Stimulated activated CD8-positive, alpha-beta memory T cell treated with anti-CD3 and anti-CD28 coated beads, Interleukin-4, amount 100 ng/mL, for 1 hour (primary cell): ENCODE measurements at places on chromosomes 16 and 17.

DNA sequence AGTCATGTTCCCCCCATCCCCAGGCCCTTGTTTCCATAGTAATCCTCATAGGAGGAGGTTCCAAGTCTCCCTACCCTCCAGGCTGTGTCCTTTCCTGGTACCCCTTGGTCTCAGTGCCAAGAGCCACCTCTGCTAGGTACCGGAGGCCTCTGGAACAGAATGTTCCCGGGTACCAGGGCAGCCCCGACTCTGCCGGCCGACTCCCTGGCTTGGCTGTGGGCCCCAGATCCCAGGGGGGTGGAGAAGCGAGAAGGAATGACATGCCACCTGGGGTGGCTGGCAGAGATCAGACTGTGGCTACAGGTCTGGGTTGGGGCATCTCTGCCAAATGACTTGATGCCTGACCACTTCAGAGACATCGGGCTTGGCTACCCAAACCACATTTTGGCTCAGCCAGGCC, 3.6 kb downstream of the STAC2 start:
- DNase-seq: no peak

DNA sequence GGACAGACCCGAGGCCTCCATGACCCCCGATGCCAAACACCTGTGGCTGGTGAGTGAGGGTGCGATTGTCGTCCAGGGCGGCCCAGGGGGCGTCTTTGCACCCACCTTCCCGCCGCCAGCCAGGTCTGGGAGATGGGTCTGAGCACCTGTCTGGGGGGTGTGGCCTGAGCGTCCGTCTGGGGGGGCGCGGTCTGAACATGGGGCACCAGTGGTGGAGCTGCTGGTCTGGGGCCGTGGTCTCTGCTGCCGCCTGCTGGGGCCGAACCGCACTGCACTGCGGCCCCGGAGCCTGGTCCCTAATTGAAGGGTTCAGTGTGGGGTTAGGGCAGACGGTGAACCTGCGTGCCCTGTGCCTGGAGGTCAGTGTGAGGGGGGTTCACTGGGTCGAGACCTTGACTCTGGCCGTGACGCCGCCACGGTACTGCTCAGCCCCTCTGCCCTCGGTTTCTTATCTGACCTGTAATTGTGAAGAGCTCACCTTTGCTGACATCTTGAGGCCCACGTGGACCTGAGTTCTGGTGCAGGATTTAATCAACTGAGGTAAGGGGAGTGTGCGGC, 12.6 kb upstream of the TCF25 start:
- peak; percentile 36 for DNase-seq

- DNase-seq: no peak
Measured at GRCh38 chr16:3152277-3152990, 17.6 kb downstream of the ZNF213 start.

- DNase-seq: no peak
Measured at GRCh38 chr17:5510771-5511170, 24.4 kb downstream of the MIS12 start.

DNA sequence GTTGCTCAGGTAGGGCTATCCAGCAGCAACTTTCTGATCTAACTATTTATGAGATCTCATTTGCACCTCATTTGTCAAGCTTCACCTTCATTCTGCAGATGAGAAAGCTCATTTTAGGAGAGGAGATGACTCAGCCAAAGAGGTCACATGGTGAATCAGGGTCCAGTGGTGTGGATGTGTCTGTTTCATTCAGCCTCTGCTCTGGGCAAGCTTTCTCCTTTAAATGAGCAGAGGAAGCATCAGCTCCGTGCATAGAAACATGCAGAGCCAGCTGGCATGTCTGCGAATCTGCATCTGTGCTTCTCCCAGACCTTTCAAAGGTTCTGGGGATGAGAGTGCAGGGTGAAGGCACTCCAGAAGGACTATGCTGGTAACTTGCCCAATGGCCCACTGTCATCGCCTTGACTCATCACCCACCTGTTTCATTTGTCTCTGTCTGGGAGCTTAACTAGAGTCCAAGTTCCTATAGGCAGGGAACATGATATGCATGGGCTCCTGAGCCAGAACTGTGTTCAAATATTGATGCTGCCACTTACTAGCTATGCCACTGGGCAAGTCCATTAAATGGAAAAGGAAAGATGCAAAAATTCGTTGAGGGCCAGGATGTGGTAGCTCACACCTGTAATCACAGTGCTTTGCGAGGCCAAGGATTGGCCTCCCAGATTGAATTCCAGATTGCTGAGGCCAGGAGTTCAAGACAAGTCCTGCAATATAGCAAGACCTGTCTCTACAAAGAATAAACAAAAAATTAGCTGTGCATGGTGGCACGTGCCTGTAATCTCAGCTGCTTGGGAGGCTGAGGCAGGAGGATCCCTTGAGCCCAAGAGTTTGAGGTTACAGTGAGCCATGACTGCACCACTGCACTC, 67.1 kb upstream of the NLK start:
- DNase-seq: no peak

DNA sequence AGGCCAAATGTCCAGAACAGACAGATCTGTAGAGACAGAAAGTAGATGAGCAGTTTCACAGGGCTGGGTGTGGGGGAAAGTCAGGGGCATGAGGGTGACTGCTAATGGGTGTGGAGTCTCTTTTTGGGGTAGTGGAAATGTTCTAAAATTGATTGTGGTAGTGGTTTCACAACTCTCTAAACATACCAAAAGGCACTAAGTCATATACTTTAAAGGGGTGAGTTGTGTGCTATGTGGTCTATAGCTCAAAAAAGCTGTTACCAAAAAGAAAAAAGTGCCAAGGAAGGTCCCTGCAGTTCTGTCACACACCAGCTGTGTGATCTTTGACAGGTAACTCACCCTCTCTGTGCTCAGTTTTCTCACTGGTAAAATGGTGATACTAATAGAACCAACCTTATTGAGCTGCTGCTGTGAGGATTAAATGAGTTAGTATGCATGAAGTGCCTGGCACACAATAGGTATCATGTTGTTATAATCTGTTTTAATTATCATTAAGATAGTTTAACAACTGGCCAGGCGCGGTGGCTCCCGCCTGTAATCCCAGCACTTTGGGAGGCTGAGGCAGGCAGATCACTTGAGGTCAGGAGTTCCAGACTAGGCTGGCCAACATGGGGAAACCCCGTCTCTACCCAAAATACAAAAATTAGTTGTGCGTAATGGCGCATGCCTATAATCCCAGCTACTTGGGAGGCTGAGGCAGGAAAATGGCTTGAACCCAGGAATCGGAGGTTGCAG, 10.3 kb downstream of the ITGAX start:
- DNase-seq: no peak

DNA sequence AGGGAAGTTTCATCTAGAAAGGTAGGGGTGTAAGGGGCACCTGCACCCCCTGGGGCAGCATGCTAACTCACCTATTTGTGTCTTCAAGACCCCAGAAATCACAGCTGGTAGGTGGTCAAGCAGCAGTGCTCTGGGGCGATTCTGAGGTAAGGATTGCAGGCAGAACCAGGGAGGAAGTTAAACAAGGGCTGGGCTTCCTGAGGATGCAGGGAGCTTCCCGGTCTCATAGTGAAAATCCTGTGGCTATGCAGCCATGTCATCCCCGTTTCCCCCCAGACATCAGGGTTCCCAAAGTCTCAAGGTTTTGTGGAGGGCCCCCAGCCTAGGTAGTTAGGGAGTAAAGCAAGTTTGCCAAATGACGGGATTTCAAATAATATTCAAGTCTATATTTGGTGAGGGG, 78.5 kb downstream of the C16orf78 start:
- DNase-seq: no peak

- no peak for DNase-seq
Measured at GRCh38 chr16:70804734-70805169, 3.8 kb upstream of the VAC14 start.

DNA sequence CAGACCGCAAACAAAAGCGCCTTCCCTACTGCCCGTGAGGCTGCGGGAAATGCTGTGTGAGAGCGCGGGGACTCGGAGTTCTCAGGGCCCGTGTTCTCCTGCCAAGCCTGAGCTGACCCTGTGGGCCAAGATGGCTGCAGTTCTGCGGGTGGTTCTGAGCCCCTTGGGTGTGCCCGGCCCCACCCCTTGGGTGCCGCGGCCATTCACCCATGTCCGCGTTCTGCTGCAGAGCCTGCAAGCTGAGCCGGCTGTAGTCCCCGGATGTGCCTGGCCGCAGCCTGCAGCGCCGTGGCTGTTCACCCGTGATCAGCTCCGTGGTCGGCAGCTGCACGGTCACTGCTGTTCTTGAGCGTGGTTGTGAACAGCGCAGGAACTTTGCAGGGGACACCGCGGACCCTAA, 20.0 kb downstream of the ACSF3 start:
- DNase-seq: no peak

DNA sequence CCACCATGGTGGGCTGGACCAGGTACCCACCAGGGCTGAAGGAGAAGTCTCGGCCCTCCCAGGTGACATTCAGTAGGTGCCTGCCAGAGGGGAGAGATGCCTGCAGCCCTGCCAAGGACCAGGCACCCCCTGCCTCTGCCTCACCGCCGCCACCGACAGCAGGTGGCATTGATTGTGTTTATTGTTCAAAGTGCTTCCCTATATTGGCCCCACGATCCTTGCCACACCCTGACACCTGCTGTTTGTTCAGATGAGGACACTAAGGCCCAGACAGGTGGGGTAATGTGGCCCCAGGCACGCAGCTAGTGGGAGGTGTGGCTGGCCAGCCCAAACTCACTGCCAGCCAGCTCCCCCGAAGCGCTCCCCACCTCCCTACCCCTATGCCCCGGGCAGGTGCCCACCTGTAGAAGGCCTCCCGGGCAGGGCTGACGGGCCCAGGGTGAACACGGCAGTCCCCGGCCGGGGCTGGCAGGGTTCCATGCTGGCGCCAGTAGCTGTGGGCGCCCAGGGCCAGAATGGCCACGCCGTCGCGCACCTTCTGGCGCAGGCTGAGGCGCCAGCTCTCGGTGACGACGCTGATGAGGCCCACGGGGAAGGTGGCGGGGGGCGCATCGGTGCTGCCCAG, 8.0 kb downstream of the GRIN2C start:
- no peak for DNase-seq

DNA sequence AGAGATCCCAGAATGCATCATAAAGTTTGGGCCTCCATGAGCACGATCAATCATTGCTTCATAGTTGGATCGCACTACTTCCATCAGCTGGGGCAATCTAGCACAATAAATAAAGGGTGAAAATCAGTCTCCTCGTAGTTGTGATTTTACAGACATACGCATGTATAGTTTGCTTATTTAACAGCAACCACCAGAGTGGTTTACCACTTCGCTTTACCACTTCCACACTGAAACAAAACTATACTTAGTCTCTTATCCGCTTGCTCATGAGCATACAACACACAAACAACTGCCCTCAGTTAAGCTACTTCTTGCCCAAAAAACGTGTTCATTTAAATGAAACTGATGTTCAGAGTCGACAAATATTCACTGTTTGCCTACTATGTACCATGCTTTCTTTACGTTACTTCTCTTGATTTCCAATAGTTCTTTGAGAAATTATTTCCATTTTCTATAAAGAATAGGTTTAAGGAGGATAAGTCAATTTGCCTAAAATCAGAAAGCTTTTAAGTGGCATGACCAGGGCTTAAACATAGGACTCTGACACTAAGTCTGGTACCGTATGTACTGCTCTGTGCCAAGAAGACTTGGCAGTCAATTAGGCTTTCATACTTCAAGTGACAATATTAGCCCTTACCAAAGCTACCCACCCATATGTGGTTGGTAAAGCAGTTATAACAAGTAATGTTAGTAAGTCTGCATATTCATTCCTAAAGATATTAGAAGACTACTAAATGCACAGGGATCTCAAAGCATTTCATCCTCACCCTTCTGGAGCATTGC, 22.0 kb downstream of the SETD6 start:
- no peak for DNase-seq

GRCh38 chr17:18004345-18004744, 31.7 kb downstream of the DRC3 start:
- DNase-seq: no peak
